Ascending aorta (tissue), 2 donors: ENCODE measurements at places on chromosomes 12 and 14.

DNA sequence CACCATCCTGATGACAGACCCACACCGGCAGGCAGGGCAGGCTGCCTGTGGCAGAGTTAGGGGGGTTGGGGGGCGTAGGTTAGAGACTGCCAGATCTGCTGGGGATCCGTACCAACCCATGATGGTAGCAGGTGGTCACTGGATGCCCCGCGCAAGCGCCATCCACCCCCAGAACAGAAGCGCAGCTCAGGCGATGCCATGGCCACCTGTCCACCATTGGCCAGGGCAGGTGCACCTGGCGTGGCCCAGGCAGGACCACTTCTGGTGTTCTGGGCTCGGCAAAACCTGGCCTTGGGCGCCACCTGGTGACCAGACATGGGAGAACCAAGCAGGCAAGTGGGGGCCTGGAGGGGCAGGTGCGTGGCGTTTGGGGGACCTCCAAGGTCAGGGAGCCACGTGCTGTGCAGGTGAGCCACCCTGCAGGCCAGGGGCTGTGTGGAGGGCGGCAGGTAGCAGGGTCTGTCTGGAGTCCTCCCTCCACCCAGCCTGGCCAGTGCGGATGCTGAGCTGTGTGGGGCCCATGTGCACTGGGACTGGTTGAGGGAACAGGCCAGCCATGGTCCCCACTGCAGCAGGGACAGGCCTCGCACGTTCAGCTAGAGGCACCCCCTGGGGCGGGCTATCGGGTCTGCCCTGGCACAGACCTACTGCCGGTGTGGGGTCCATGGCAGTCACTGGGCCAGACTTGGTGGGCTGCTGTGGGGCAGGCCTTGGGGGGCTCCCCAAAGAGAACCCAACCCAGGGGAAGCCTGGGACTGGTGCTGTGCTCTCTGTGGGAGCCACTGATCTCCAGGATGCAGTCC, 15.6 kb downstream of the BAG5 start:
- DNase-seq = no peak

DNA sequence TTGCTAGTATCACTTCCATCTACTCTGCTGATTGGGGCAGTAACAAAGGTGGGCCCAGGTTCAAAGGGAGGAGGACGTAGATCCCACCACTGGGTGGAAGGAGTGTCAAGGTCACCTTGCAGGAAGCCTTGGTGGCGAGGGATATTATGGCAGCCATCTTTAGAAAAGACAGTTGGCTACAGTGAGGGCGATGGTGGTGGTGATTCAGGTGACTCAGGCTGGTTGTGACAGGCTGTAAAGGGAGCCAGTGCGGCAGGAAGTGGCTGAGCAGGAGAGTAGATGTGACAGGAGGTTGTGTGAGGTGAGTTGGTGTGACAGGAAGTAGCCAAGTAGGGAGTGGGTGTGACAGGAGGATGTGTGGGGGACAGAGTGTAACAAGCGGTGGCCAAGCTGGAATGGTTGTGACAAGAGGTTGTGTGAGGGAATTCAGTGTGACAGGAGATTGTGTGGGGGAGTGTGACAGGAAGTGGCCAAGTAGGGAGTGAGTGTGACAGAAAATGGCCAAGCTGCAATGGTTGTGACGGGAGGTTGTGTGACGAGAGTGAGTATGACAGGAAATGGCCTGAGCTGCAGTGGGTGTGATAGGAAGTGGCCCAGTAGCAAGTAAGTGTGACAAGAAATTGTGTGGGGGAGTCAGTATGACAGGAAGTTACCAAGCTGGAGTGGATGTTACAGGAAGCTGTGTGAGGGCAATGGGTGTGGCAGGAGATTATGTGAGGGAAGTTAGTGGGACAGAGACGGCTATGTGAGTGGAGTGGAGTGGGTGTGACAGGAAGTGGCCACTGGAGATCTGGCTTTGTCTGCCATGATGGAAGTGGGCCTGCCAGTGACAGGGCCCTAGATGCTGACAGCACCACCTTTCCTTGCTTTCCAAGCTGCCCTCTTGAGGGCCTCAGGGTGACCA, 136.5 kb upstream of the MYL2 start:
- no peak for DNase-seq

GRCh38 chr14:102028733-102029132, 58.1 kb downstream of the HSP90AA1 start:
- DNase-seq = no peak

DNA sequence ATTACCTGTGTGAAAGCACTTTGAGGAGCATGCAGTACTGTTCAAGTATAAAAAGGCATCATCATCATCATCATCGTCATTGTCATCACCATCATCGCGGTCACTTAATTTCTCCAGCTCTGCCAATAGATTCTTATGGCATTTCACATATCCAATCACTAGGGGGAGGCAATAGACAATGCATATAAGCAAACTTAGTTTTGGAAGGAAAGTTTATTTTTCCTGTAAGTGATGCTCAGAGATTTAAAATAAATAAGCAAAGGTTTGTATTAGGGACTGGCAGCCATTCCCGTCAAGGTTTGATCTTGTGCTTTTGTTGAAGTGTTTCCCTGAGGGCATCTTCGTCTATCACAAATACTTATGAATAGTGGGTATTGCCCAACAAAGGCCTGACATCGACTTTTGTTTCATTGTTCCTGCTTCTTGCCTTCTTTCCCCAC, 127.4 kb downstream of the KTN1 start:
- DNase-seq = no peak

- DNase-seq = no peak
Measured at GRCh38 chr14:36313898-36314297, 6.5 kb downstream of the MBIP start.

GRCh38 chr12:100515968-100516367, 42.3 kb downstream of the NR1H4 start:
- DNase-seq = no peak

GRCh38 chr12:117134059-117134458, 34.8 kb upstream of the TESC start:
- DNase-seq = no peak

DNA sequence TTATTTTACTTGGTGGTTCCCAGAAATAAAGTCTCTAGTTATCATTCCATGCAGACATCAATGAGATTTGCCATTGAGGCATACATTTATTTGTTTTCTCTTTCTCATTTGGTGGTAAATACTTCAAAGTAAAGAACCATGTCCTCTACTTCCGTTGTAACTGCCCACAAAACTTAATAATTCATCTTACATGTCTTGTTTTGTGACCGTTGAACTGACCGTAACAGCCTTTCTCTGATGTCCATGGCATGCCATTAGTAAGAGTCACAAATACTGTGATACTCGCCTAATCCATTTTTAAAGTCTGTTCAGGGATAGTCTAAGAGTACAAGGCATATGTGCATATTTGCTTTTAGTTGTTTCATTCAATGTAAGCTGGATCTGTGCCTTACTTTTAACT, 145.3 kb downstream of the ETV6 start:
- DNase-seq = no peak
